A549 treated with RU486 at 1 μM for 4 hours (cell line): ENCODE measurements at places on chromosomes 6 and 20. TPM values are rescaled to one million over a fixed set of nuclear protein-coding genes. Genes with fewer than 3 reads are reported as not detected.

The SLC44A4 gene
- 0.07 to 0.30 TPM in 2 of 5 replicates, not detected in the others for total RNA-seq

The HDDC2 gene
- 91.4 to 108 TPM (median 101 TPM) in 5 replicates for total RNA-seq

The BHLHE23 gene
- not detected in 5 replicates for total RNA-seq

The PLAGL1 gene
- 6.6 to 10.4 TPM (median 7.6 TPM) in 5 replicates for total RNA-seq

The SLC35F1 gene
- 0.02 TPM in 1 of 5 replicates, not detected in the others for total RNA-seq

The ATAT1 gene
- 5.0 to 6.1 TPM (median 5.8 TPM) in 5 replicates for total RNA-seq

The KIF25 gene
- total RNA-seq: 0.14 TPM in 1 of 5 replicates, not detected in the others

The BPI gene
- total RNA-seq: not detected in 5 replicates

The MAP7 gene
- total RNA-seq: 27.1 to 33.3 TPM (median 31.8 TPM) in 5 replicates

The NT5E gene
- total RNA-seq: 20.4 to 42.9 TPM (median 36.6 TPM) in 5 replicates

The SYCP2 gene
- total RNA-seq: 0.30 to 0.80 TPM (median 0.32 TPM) in 5 replicates

The HLA-DRA gene
- not detected in 5 replicates for total RNA-seq
